Activated T-helper 2 cell treated with anti-CD3 and anti-CD28 coated beads, Interferon-gamma antibody, Interleukin-2, Interleukin-4, amounts not matched to agents 10 μg/mL and 5 μg/mL and 100 μg/mL, durations not matched to agents 14 hours and 24 hours and 36 hours (primary cell): ENCODE measurements at places on chromosomes 7 and 10. TPM values are rescaled to one million over a fixed set of nuclear protein-coding genes. Genes with fewer than 3 reads are reported as not detected.

- no peak overlapping the region for H3K4me3 ChIP-seq
- H3K27me3 ChIP-seq = peaks cover 21% of the 10 kb centered on the region
- no peak for DNase-seq
- H3K36me3 ChIP-seq = no peaks in the 10 kb centered on the region
- H3K27ac ChIP-seq = no peak overlapping the region
- H3K4me1 ChIP-seq = peaks cover 13% of the 10 kb centered on the region
These were observed 179.2 kb upstream of the SHH start for GRCh38 chr7:155991470-155991869.

DNA sequence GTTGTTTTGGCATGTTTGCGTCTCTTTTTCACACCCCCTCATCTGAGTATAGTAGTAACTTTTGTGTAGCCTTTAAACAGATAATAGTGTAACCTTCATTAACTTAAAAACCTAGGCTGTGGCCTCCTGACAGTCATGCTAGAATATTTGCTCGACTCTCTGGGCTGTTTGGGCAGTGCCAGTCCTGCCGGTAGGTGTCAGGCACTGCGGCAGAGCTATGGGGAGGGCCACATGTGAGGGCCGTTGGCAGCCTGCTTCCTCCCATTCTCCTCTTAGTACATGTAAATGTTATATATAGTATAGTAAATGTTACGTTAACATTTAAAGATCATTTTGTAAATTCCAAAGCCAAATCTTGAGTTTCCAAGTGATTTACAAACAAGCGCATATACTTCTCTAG is 26.1 kb downstream of the BCCIP start:
- peaks cover 21% of the 10 kb centered on the region for H3K36me3 ChIP-seq
- H3K27me3 ChIP-seq = no peaks in the 10 kb centered on the region
- no peak overlapping the region for H3K27ac ChIP-seq
- no peak overlapping the region for H3K4me3 ChIP-seq
- H3K4me1 ChIP-seq = peaks cover 6% of the 10 kb centered on the region
- DNase-seq = no peak

- H3K4me1 ChIP-seq = no peaks in the 10 kb centered on the region
- no peak for DNase-seq
- H3K27me3 ChIP-seq = peaks cover 27% of the 10 kb centered on the region
- H3K4me3 ChIP-seq = no peak overlapping the region
These were observed 102.3 kb upstream of the BTBD16 start for GRCh38 chr10:122168598-122169394.

DNA sequence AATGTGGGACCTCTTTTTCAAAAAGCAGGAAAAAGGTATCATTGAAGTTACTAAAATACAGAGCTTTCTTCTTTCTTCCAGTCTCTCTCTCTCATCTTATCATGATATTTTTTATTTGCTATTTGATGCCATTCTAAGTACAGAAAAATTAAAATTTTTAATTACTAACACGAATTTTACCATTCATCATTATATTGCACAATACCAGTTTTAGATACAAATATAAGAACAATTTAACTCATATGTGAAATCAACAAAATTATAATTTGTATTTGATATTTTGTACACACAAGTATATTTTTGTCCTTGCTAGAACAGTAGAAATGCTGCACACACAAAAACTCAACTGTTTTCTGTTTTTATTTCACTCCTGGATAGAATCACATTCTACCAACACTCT is 112.2 kb downstream of the OAT start:
- no peak overlapping the region for H3K4me3 ChIP-seq
- no peak overlapping the region for H3K27ac ChIP-seq
- H3K27me3 ChIP-seq = no peaks in the 10 kb centered on the region
- DNase-seq = no peak
- no peaks in the 10 kb centered on the region for H3K4me1 ChIP-seq
- no peaks in the 10 kb centered on the region for H3K36me3 ChIP-seq

DNA sequence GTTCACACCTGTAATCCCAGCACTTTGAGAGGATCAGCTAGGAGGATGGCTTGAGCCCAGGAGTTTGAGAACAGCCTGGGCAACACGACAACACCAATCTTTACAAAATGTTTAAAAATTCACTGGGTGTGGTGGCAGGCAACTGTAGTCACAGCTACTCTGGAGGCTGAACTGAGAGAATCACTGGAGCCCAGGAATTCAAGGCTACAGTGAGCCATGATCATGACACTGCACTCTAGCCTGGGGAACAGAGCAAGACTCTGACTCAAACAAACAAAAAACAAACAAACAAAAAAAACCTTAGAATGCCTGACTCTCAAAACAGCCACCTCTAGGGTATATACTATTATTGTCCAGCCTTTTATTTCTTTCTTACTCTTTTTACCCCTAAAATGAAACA is 56.5 kb upstream of the PAPSS2 start:
- no peak overlapping the region for H3K27ac ChIP-seq
- no peaks in the 10 kb centered on the region for H3K36me3 ChIP-seq
- no peak overlapping the region for H3K4me3 ChIP-seq
- no peaks in the 10 kb centered on the region for H3K27me3 ChIP-seq
- H3K4me1 ChIP-seq = peaks cover 7% of the 10 kb centered on the region

- no peaks in the 10 kb centered on the region for H3K4me1 ChIP-seq
- no peak overlapping the region for H3K4me3 ChIP-seq
- no peaks in the 10 kb centered on the region for H3K27me3 ChIP-seq
- no peak overlapping the region for H3K27ac ChIP-seq
- H3K36me3 ChIP-seq = no peaks in the 10 kb centered on the region
These were observed 116.2 kb downstream of the WDR37 start for GRCh38 chr10:1172256-1172984.

DNA sequence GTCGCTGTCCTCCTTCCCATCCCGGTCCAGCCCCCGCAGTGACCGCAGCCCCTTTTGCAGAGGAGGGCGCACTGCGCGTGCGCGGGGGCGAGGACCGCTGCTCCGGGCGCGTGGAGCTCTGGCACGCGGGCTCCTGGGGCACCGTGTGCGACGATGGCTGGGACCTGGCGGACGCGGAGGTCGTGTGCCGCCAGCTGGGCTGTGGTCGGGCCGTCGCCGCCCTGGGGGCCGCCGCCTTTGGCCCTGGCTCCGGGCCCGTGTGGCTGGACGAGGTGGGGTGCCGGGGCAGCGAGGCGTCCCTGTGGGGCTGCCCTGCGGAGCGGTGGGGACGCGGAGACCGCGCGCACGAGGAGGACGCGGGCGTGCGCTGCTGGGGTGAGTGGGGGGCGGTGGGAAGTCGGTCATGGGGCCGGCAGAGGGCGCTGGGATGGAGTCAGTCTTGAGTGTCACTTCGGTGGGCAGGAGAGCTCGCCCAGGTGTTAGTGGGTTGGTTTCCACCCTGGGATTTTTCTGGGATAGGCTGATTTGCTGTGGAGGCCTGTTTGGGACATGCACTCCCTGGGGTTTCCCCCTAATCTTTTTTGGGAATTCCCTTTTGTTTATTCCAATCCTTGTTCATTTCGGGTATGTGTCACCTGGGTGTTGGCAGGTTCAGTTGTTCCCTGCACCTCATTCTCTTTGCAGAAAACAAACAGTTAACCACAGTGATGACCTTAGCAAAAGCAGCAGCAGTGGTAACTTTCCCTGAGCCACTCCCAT is 11.6 kb downstream of the SCART1 start:
- no peaks in the 10 kb centered on the region for H3K4me1 ChIP-seq
- peaks cover 13% of the 10 kb centered on the region for H3K27me3 ChIP-seq
- no peak overlapping the region for H3K27ac ChIP-seq
- DNase-seq = no peak
- no peaks in the 10 kb centered on the region for H3K36me3 ChIP-seq

DNA sequence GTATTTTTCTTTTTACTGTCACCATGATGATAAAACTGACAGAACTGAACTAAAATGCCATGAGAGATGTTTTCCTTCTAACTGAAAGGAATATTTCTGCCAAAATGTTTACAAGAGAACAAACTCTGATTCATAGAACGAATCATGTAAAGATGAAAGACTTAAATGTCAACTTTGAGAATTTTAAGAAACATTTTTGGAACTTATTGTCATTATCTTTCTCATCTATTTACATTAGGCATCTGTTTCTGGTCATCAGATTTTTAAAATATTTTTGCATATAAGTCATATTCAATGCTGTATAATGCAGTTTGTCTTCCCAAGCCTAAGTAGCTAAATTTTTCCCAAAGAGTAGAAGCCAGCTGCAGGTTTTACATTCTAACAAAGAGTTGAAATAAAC is 358.5 kb downstream of the TFEC start:
- DNase-seq = no peak
- no peak overlapping the region for H3K27ac ChIP-seq
- H3K36me3 ChIP-seq = no peaks in the 10 kb centered on the region
- H3K4me1 ChIP-seq = no peaks in the 10 kb centered on the region
- no peak overlapping the region for H3K4me3 ChIP-seq

Gene NOS3
- 9.8 TPM in 2 replicates for total RNA-seq
